ENCODE measurements at places on chromosomes 7 and 10.

DNA sequence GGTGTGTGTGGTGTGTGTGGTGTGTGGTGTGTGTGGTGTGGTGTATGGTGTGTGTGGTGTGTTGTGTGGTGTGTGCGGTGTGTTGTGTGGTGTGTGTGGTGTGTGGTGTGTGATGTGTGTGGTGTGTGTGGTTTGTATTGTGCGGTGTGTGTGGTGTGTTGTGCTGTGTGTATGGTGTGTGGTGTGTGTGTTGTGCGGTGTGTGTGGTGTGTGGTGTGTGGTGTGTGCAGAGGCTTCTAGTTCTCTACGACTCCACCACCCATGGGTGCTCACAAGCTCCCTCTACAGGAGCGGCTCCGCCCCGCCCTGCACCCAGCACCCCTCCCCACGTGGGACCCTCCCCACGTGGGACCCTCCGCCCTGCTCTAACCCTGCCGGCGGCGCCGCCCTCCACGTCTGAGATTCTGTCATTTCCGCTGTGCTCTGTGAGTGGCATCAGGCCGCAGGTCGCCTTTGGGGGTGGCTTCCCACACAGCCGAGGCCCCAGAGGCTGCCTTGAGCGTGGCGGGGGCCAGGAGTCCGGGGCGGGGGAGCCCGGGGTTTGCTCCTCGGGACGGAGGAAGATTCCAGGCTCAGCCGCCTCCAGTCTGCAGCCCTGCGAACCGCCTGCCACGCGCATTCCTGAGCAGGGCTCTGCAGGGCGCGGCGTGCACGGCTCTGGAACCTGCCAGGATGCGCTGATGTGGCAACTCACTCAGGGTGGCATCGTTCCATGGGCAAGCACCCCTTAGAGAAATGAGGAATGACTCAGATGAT lies 37.0 kb upstream of the DNAJB6 start:
- DNase-seq = peak; percentile 13

- no peak for DNase-seq
These were observed 511.6 kb downstream of the CALN1 start for GRCh38 chr7:71900556-71900955.

GRCh38 chr10:59903871-59904270 lies 2.5 kb downstream of the CCDC6 start:
- DNase-seq = peak; percentile 34

DNA sequence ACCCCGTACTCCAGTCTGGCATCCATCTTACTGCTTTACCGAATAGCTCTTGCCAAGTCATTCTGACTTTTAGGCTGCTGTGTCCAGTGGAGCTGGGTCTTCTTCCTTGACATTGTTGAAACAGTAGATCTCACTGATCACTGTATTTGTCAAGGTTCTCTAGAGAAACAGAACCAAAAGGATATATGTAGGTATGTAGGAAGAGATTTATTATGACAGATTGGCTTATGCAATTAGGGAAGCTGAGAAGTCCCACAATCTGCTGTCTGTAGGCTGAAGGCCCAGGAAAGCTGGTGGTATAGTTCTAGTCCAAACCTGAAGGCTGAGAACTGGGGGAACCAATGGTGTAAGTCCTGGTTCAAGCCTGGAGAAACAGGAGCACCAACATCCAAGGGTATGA lies 12.1 kb upstream of the PRRT4 start:
- no peak for DNase-seq

GRCh38 chr7:6385110-6385781 lies 62.5 kb downstream of the DAGLB start:
- DNase-seq = peak; percentile 32

DNA sequence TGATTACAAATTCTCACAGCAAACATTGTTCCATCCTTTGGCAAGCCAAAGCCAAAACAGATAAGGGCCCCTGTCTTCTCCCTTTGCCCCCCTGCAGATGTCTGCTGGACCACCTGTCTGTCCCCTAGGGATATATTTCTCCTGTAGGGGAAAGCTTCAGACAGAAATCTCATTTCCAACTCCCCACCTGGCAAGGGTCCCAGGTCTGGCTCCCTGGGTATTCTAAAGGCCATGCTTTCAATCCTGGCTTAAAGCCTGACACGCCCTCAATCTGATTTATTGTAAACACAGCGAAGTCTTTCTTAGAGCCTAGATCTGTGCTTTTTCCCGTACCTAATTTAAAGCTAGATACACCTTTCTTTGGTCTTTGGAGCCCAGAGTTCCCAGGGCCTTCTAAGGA lies 66.1 kb downstream of the KCNMA1 start:
- no peak for DNase-seq

DNA sequence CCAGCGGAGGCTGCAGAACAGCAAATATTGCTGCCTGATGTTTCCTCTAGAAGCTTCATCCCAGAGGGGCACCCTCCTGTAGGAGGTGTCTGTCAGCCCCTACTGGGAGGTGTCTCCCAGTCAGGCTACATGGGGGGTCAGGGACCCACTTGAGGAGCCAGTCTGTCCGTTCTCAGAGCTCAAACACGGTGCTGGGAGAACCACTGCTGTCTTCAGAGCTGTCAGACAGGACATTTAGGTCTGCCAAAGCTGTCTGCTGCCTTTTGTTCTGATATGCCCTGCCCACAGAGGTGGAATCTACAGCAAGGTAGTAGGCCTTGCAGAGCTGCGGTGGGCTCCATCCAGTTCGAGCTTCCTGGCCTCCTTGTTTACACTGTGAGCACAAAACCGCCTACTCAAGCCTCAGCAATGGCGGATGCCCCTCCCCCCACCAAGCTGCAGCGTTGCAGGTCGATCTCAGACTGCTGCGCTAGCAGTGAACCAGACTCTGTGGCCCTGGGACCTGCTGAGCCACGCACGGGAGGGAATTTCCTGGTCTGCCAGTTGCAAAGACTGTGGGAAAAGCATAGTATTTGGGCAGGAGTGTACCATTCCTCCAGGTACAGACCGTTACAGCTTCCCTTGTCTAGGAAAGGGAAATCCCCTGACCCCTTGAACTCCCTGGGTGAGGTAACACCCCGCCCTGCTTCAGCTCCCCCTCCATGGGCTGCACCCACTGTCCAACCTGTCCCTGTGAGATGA lies 17.7 kb upstream of the MINDY3 start:
- DNase-seq = no peak

GRCh38 chr10:103067956-103068355 lies 125.1 kb downstream of the NT5C2 start:
- DNase-seq = no peak

DNA sequence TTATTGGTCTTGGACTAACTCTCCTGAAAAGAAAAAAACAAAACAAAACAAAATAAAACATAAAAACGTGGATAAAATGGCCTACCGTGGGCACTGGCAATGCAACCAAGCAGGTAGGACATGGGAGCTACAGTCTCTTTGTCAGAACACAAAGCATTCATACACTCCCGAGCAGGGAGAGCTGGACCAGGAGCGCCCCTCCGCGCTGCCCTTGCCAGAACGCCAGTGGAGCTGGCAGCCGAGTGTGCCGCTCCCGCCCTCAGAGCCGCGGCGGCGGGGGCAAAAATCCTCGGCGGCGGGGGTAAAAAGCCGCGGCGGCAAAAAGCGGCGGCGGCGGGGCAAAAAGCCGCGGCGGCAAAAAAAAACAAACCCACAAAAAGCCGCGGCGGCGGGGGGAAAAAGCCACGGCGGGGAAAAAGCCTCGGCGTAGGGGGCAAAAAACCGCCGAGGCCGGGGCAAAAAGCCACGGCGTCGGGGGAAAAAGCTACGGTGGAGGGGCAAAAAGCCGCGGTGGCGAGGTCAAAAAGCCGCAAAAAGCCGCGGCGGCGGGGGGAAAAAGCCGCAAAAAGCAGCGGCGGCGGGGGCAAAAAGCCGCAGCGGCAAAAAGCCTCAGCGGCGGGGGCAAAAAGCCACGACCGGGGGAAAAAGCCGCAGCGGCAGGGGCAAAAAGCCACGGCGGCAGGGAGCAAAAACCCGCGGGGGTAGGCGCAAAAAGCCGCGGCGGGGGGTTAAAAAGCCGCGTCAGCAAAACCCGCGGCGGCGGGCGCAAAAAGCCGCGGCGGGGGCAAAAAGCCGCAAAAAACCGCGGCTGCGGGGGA lies 418.1 kb downstream of the ZNF716 start:
- no peak for DNase-seq

DNA sequence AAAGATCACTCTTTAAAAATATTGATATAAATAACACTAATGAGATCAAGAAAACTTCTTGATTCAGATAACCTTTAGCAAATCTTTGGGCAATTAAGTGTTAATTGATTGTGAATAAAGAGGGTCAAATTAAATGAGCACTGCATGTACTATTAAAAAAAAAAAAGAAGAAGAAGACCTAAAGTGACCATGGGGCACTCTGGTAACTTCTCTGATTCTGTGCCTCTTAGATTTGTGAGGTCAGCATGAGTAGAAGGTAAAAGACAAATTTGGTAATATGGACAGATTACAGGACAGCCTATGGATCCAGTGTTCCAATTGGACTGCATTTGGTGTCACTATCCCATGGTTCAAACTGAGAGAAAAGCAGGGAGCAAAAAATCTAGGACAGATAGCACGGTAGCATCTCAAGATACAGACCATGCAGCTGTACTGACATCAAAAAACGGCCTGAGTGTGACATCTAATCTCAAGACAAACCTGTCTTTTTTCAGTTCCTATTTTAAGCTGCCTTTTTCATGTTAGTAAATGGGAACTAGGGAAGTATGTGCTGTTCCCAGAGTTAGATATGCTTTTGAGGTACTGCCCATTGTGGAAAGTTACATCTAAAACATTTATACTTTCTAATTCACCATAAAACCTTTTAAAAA lies 128.0 kb downstream of the KCND2 start:
- DNase-seq = no peak

DNA sequence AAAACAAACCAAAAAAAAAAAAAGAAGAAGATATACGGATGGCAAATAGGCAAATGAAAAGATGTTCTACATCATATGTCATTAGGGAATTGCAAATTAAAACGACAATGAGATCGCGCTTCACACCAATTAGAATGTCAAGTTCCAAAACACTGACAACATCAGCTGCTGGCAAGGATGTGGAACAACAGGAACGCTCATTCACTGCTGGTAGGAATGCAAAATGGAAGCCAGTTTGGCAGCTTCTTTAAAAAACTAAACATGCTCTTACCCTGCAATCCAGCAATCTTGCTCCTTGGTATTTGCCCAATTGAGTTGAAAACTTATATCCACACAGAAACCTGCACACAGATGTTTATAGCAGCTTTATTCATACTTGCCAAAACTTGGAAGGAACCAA lies 34.8 kb downstream of the CALML5 start:
- DNase-seq = no peak

- no peak for DNase-seq
These were observed 129.4 kb downstream of the AASS start for GRCh38 chr7:122014697-122015096.

DNA sequence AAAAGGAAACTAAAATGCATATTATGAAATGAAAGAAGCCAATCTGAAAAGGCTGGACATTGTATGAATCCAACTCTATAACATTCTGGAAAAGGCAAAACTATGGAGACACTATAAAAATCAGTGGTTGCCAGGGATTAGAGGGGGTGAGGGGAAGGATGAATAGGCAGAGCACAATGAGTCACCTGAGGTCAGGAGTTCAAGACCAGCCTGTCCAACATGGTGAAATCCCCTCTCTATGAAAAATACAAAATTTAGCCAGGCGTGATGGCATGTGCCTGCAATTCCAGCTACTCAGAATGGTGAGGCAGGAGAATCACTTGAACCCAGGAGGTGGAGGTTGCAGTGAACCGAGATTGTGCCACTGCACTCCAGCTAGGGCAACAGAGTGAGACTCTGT lies 324.8 kb upstream of the PHYHIPL start:
- no peak for DNase-seq

Measured in MV-4-11 (cell line).